NCI-H460 (cell line): ENCODE measurements at places on chromosomes 12 and 14.

GRCh38 chr12:127223011-127223410 lies 1044.0 kb upstream of the TMEM132C start:
- DNase-seq: no peak

DNA sequence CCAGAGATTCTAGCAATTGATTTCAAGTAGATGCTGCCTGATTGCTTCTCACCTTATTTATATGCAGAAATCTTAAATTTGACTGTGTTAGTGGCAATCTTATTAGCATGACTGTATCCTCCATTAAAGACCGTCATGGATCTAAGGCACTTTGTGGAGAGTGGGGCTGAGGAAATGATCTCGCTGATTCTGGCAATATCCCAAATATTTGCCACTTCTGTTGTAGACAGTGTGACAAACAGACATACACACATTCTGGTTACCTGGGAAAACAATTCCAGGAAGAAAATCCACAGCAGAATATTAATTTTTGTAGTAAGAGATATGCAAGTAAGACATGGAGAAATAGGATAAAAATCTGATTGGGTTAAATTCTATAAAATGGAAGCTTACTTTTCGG lies 269.0 kb upstream of the G2E3 start:
- DNase-seq: no peak

- DNase-seq: no peak
Measured at GRCh38 chr12:1862973-1863372, 42.6 kb downstream of the LRTM2 start.

- DNase-seq: no peak
Measured at GRCh38 chr12:92529944-92530343, 172.8 kb upstream of the PLEKHG7 start.

- DNase-seq: no peak
Measured at GRCh38 chr14:33788161-33788560, 162.7 kb downstream of the EGLN3 start.

DNA sequence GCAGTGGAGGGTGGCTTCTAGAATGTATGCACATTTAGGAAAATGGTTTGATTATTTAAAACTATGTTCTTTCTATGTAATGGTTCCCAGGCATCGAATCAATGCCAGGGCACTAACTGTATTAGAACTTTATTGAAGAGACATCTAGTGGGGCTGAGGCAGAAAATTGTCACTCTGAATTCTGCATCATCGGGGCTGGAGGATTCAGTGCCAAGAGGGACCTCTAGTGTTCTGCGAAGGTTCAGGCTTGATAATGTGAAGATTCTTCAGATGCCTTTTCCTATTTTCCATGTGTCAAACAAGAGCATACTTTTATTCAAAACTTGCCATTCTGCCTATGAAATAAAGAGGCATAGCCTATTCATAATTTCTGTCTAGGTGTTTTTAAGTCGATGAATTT lies 146.3 kb downstream of the CAND1 start:
- DNase-seq: peak; percentile 20

DNA sequence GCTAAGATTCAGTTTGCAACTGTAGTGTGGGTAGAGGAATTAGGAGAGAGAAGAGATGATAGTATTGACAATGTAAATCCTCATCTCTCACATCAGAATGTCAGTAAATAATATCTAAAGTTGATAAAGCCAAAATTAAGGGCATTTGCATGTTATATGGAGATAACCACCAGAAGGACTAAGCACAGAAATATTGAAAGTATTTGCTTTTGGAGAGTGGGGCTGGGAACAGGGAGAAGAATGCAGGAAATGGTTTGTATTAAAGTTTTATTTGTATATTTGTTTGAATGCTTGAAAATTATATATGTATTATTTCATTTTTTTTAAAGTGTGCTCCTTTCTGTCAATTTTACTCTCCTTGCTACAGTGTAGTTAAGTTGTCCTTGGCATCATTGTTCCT lies 491.4 kb downstream of the APAF1 start:
- DNase-seq: no peak

GRCh38 chr12:107610021-107610859 lies 75.4 kb upstream of the PWP1 start:
- DNase-seq: peak; percentile 26

DNA sequence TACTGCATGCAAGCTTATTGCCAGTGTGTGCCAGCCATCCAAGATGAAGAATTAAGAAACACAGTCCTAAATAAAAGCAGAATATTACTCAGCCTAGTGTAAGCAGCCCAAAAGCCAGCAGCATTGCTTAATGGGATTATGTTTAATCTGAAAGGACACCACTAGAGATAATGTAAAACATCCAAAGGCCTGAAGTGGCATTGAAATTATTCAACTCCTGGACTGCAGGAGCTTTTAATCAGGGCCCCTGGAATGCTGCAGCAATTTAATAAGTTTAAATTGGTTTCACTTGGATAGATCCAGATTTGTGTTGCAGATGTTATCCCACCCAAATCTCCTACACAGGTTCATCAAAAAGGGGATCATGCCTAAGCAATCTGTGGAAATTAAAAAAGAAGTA lies 193.0 kb downstream of the C12orf50 start:
- DNase-seq: no peak

- DNase-seq: peak; percentile 43
Measured at GRCh38 chr12:103771466-103771865, 69.6 kb downstream of the NT5DC3 start.

- no peak for DNase-seq
Measured at GRCh38 chr14:59406454-59407245, 58.5 kb downstream of the GPR135 start.

GRCh38 chr12:47245623-47246022 lies 165.9 kb upstream of the AMIGO2 start:
- DNase-seq: no peak

DNA sequence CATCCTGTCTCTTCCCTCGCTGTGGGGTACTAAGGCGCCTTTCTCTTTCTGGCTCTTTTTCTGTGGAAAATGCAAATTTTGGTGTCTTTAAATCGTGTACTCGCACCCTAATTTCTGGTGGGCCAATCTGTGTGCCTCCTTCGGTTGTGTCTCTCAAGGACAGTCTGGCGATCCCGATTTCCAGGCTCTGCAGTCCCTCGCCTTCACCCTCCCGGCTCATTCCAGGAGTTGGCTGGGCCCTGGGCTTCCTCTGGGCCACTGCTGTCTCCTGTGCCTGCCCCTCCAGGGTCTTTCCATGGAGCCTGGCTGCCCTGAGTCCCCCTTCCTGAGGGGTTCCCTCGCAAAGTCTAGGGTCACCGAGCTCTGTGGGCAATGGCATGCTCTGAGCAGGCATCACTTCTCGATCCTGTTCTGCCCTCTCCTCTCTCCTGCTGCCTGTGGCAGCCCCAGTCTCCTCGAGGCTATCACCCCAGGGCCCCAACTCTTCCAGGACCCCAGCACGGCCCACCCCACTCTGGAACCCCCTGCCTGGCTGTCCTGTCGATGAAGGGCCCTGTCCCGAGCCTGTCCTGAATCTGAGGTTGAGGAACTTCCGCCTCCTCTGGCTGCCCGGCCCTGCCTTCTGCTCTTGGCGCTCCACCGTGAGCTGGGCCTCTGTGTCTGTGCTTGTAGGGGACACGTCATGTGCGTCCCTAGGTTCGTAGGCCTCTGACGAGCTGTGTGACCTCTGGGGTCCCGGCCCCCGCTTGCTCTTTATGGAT lies 24.1 kb downstream of the AHNAK2 start:
- no peak for DNase-seq

- peak; percentile 33 for DNase-seq
Measured at GRCh38 chr12:54723379-54724256, 75.5 kb upstream of the DCD start.

DNA sequence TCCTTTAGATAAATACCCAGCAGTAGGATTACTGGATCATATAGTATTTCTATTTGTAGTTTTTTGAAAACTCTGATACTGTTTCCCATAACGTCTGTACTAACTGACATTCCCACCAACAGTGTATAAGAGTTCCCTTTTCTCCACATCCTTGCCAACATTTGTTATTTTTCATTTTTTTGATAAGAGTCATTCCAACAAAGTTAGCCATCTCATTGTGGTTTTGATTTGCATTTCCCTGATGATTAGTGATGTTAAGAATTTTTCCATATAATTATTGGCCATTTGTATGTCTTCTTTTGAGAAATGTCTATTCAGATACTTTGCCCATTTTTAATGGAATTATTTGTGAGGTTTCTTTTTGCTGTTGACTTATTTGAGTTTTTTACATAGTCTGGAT lies 486.0 kb downstream of the FLRT2 start:
- no peak for DNase-seq

DNA sequence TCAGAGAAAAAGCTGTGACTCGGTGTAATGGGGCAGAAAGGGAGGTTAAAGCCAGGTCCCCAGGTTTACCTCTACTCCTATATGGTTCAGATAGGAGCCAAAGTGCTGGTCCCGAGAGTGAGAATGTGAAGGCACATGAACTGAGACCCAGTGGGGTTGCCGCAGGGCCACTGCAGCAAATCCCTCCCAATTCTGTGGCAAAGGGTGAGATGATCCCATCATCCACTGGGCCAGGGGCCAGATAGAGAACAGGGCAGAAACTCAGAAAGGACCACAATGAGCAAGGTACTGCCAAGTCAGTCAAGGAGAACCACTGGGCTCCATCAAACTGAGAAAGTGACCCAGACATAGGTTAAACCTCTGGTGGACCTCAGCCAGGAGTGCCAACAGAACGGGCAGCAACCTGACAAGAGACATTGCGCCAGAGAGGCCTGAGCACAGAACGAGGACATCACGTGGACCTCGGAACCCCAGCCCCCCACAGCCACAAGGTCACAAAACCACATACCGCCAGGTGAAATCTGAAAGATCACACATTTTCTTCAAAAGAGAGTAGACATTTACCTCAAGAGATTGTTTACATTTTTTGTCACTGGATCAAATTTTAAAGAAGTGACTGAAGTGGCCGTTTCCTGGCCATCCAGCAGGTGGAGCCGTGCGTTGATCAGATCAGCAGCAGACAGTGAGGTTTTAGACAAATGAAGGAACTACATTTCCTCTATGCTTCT lies 20.5 kb upstream of the ITPR2 start:
- DNase-seq: peak; percentile 42

DNA sequence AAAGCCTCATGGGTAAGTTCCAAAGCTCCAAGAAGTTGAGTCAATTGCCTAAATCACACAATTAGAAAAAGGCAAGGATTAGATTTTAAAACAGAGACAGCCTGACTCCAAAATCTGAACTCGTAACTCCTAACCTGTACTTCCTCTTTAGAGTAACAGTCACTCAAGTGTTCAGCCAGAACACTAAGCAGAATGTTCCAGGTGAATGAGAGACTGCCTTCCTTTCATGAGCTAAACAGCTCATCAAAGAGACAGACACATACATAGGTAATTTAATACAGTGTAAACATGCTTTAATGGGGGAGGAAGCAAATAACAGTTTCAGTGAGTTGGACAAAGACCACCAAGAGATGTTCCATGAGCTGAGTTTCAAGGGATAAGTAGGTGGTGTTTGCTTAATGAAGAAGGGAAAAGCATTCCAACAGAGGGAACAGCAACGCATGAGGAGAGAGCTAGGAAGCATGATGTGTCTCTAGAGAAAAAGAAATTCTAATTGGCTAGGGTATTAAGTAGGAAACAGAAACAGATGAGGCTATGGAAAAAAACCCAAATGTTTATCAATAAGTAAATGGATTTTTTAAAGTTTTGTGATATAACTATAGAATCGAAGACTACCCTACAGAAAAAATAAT lies 403.9 kb downstream of the MED13L start:
- DNase-seq: no peak

DNA sequence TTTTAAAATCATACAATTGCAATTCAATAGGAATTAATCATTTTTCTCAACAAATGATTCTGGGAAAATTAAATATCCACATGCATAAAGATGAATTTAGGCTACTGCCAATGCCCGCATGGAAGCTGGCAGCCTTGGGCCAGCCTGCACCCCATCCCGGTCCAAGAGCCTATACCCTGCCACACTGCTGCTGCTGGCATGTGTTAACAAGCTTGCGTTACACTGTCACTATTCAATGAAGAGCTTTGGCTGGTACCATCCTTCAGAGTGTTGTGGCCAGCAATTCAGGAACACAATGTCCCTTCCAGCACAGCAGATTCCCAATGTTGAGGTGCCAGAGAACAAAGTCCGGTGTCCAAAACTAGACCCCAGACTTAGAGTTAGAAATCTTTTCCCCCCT lies 13.6 kb upstream of the TAS2R14 start:
- no peak for DNase-seq

DNA sequence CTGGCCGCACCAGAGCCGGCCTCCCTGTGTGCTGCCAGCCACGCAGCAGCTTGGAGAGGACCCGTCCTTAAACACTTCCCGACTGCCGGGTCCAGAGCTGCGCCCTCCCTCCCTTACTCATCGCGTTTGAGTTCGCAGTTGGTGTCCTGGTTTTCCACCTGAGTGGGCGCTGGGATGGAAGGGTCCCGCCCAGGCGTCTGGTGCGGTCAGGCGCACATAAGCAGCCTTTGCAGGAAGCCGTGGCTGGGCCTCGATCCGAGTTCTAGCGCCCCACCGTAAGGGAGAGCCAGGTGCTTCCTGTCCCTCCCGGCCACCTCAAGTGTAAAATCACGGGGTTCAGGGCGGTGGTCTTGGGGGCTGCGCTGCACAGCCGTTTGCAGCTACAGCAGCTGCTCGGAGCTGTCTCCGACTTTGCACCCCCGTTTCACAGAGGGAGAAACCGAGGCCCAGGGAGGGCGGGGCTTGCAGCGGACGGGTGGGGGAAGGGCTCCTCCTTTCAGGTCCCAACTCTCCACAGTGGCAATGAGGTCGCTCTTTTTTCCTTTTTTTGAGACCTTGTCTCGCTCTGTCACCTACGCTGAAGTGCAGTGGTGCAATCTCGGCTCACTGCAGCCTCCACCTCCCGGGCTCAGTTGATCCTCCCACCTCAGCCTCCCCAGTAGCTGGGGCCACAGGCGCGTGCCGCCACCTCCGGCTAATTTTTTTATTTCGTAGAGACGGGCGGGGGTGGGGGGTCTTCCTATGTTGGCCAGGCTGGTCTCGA lies 51.3 kb downstream of the LRCOL1 start:
- no peak for DNase-seq

GRCh38 chr12:58293308-58293982 lies 352.1 kb downstream of the ATP23 start:
- no peak for DNase-seq

GRCh38 chr14:27727251-27727770 lies 1039.3 kb upstream of the FOXG1 start:
- no peak for DNase-seq

- DNase-seq: no peak
Measured at GRCh38 chr14:63713764-63714163, 14.1 kb downstream of the SGPP1 start.

- no peak for DNase-seq
Measured at GRCh38 chr14:24394275-24394674, 4.5 kb upstream of the NYNRIN start.
